ENCODE measurements at places on chromosomes 12 and 14. TPM values are rescaled to one million over a fixed set of nuclear protein-coding genes. Genes with fewer than 3 reads are reported as not detected.

DEPDC4 gene
- 0.71 TPM for total RNA-seq

STAT6 gene
- total RNA-seq: 75.2 TPM

KERA gene
- total RNA-seq: not detected

CLMN gene
- total RNA-seq: 1.9 TPM

KIF5A gene
- total RNA-seq: 0.09 TPM

OTUB2 gene
- total RNA-seq: 0.85 TPM

SETD3 gene
- 29.2 TPM for total RNA-seq

SLC16A7 gene
- total RNA-seq: 42.3 TPM

NGB gene
- total RNA-seq: not detected

CCDC184 gene
- 0.43 TPM for total RNA-seq

IGF1 gene
- total RNA-seq: 11.7 TPM

NOVA1 gene
- total RNA-seq: 1.4 TPM

PLEKHG3 gene
- 5.0 TPM for total RNA-seq

YY1 gene
- 38.1 TPM for total RNA-seq

PDE6H gene
- total RNA-seq: not detected

AKAP5 gene
- 0.74 TPM for total RNA-seq

SLIRP gene
- 174 TPM for total RNA-seq

KRT72 gene
- not detected for total RNA-seq

RIMBP2 gene
- total RNA-seq: 0.18 TPM

PPFIBP1 gene
- 92.5 TPM for total RNA-seq

TSPAN9 gene
- total RNA-seq: 22.0 TPM

MYH6 gene
- not detected for total RNA-seq

OTOGL gene
- total RNA-seq: 0.14 TPM

TTC5 gene
- total RNA-seq: 21.0 TPM

ABCC9 gene
- total RNA-seq: 10.7 TPM
